ENCODE measurements at places on chromosomes 11 and 22. TPM values are rescaled to one million over a fixed set of nuclear protein-coding genes. Genes with fewer than 3 reads are reported as not detected.

Gene PTPRCAP
- 348 TPM for total RNA-seq

DNA sequence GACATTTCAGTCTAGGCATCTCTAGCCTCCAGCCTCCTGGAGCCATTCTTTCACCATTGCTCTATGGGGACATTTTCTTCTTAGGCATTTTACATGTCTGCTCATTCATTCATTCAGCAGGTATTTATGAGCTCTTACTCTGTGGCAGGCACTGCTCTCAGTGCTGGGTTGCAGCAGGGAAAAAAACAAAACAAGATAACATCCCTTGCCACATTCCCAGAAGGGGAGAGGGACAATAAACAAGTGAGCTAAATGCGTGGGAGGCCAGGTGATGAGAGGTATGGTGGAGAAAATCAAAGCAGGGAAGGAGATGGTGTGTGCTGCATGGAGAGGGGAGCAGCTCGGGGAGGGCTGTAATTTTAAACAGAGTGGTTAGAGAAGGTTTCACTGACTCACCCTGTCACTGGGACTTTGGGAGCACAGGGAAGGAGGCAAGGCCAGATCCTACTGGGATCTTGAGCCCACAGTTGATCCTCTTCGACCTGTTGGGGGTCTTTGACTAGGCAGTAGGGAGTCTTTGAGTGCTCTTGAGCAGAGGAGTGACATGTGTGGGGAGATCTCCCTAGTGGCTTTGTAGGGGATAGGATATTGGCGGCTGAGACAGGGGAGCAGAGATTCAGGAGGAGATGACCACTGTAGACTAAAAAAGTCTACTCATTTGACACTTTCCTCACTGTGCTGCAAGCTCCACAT is 17.0 kb downstream of the MICAL2 start:
- no peak overlapping the region for H3K4me3 ChIP-seq
- no peak overlapping the region for H3K27ac ChIP-seq
- 0 out of 2 replicates have a peak, but pooled peaks cover 3% of the 10 kb centered on the region for H3K27me3 ChIP-seq

Gene FAM83F
- total RNA-seq = 0.07 TPM

- no peaks in the 10 kb centered on the region for H3K27me3 ChIP-seq
- no peak overlapping the region for H3K27ac ChIP-seq
- H3K36me3 ChIP-seq = no peaks in the 10 kb centered on the region
- no peaks in the 10 kb centered on the region for H3K4me1 ChIP-seq
- no peak overlapping the region for H3K4me3 ChIP-seq
Observed at GRCh38 chr11:45282081-45282480, 4.1 kb downstream of the SYT13 start.

Gene SCO2
- 14.2 TPM for total RNA-seq

Gene CADM1
- total RNA-seq = not detected

- H3K36me3 ChIP-seq = no peaks in the 10 kb centered on the region
- no peak overlapping the region for H3K4me3 ChIP-seq
- no peaks in the 10 kb centered on the region for H3K27me3 ChIP-seq
- H3K4me1 ChIP-seq = peaks cover 74% of the 10 kb centered on the region
- peak overlapping the region; percentile 49 for H3K27ac ChIP-seq
Observed at GRCh38 chr22:23277583-23278295, 97.4 kb downstream of the BCR start.

Gene BCO2
- 0.40 TPM for total RNA-seq

Gene SLC22A12
- not detected for total RNA-seq

Gene EEF1G
- 1,351 TPM for total RNA-seq

- DNase-seq = peak; percentile 88
- no peaks in the 10 kb centered on the region for H3K4me1 ChIP-seq
- H3K27ac ChIP-seq = no peak overlapping the region
- H3K27me3 ChIP-seq = no peaks in the 10 kb centered on the region
- no peak overlapping the region for H3K4me3 ChIP-seq
- no peaks in the 10 kb centered on the region for H3K36me3 ChIP-seq
Observed at GRCh38 chr11:12893787-12894672, 115.1 kb upstream of the RASSF10 start.

Gene TCIRG1
- total RNA-seq = 47.7 TPM

- no peak overlapping the region for H3K27ac ChIP-seq
- no peak for DNase-seq
- H3K36me3 ChIP-seq = no peaks in the 10 kb centered on the region
- H3K4me3 ChIP-seq = no peak overlapping the region
- H3K27me3 ChIP-seq = no peaks in the 10 kb centered on the region
Observed at GRCh38 chr11:34181856-34182405, 76.5 kb downstream of the NAT10 start.
